Body of pancreas (tissue), 4 donors: ENCODE measurements at places on chromosomes 1 and 21. TPM values are rescaled to one million over a fixed set of nuclear protein-coding genes. Genes with fewer than 3 reads are reported as not detected.

- no peak for DNase-seq
These were observed 15.8 kb downstream of the AGT start for GRCh38 chr1:230698130-230698529.

DNA sequence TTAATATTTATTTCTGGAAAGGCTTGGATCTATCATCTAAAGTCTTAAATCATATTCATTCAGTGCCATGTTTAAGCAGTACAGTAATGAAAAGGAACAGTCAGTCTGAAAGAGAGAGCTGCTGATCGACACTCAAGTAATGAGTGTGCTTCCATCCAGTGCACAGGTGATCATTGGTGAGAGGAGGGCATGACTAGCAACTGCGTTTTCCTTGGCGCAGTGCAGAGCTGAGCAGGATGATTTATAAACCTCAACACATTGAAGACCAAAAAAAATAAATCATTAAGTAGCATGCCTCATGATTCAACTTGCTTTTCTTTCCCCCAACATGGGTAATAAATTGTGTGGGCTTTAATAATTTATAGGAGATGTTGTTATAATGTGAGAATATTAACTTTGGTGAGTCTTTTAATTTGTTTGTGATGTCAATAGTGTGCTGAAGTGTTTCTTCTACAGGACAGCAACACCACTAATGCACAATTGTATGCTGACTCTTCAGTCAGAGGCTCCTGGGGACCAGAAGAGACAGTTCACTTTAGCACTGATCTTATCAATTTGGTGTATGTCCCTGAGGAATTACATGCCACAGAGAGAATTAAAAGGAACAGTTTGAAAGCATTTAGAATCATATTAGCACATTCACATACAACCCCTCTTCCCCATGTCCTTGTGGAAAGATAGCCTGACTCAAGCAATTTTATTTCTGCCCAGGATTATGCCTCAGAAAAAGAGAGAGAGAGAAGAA, 199.7 kb upstream of the ADGRL2 start:
- DNase-seq, result no peak

The PLA2G5 gene
- 5.9 TPM for total RNA-seq

- DNase-seq, result no peak
These were observed 339 bp upstream of the RNPC3 start for GRCh38 chr1:103525114-103525606.

The PLPP3 gene
- total RNA-seq, result 35.8 TPM

DNA sequence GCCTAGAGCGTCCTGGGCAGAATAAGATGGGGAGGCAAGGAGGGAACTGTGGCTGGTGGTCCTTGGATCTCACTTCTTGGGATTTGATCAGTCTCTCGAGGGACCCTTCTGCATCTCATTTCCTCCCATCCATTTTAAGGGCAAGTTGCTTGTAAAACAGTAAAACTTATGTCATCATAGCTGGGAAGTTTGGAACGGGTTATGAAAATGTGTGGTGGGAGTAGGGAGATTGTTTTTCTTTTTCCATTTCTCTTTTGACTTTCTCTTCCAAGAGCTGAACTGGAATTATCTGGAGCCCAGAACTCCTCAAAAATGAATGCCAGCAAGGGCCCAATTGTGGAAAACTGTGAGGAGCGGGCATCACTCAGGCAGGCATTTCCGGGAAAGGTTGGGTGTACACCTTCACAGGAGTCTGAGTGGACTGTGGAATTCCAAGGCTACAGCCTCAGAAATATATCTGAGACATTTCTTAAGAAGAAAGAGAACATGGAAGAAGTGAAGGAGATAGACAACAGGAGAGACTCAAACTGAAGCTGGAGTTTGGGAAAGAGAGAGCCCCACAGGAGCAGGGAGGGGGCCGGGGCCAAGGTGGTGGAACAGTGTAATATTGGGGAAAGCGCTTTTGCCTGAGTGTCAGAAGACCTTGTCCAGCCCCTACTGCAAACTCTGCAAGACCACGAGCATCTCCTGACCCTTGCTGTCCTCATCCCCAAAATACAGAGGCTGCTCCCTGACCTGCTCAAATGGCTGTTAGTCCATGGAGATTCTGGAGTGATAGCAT, 185.1 kb downstream of the FOXD2 start:
- DNase-seq, result no peak

- DNase-seq, result peak; percentile 67
These were observed 14.9 kb upstream of the PAQR7 start for GRCh38 chr1:25890239-25891034.

DNA sequence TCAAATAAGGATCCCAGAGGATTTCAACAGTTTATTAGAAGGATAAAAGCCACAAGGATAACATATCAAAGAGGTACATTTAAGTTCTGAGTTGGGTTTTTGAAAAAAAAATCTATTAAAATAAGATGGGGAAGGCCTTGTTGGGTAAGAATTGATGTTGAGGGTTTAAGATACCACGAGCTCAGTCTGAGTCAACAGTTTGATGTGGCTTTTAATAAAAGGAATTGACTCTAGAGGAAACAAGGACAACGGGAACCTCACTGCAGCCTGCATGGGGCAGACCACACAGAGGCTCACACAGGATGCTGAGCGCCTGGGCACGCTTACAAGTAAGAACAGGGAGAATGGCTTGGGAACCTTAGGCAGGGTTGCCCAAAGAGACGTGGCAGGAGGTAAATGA, 107.5 kb downstream of the TIAM1 start:
- no peak for DNase-seq

The C1QA gene
- total RNA-seq, result 29.7 TPM

DNA sequence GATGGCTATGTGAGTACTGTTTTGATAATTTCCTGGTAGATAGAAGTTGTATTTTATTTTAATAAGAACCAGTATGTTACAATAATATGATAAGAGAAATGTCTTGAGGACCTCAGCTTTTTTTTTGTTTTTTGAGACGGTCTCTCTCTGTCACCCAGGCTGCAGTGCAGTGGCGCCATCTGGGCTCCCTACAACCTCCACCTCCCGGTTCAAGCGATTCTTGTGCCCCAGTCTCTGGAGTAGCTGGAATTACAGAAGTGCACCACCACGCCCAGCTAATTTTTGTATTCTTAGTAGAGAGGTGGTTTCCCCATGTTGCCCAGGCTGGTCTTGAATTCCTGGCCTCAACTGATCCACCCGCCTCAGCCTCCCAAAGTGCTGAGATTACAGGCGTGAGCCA, 968.1 kb upstream of the ADGRL4 start:
- no peak for DNase-seq

- DNase-seq, result no peak
These were observed 8.3 kb upstream of the AIM2 start for GRCh38 chr1:159084867-159085266.
